ENCODE measurements at places on chromosomes 16 and 17. TPM values are rescaled to one million over a fixed set of nuclear protein-coding genes. Genes with fewer than 3 reads are reported as not detected.

GRCh38 chr17:58577696-58578095 lies 63.3 kb upstream of the MTMR4 start:
- no peaks in the 10 kb centered on the region for H3K36me3 ChIP-seq
- DNase-seq = peak; percentile 49
- no peak overlapping the region for H3K27ac ChIP-seq
- no peaks in the 10 kb centered on the region for H3K27me3 ChIP-seq
- H3K4me1 ChIP-seq = peaks cover 8% of the 10 kb centered on the region

DNA sequence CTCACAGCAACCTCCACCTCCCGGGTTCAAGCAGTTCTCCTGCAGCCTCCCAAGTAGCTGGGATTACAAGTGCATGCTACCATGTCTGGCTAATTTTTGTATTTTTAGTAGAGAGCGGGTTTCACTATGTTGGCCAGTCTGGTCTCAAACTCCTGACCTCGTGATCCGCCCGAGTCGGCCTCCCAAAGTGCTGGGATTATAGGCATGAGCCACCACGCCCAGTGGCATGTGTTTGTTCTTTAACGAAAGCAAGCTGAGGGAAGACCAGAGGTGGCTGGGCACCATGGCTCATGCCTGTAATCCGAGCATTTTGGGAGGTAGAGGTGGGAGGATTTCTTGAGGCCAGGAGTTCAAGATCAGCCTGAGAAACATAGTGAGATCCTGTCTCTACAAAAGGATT lies 18.1 kb downstream of the TNFRSF13B start:
- H3K4me3 ChIP-seq = no peak overlapping the region
- H3K4me1 ChIP-seq = no peaks in the 10 kb centered on the region
- no peak for DNase-seq
- H3K27me3 ChIP-seq = peaks cover 21% of the 10 kb centered on the region
- no peaks in the 10 kb centered on the region for H3K36me3 ChIP-seq

- no peaks in the 10 kb centered on the region for H3K27me3 ChIP-seq
- peak overlapping the region; percentile 71 for H3K4me3 ChIP-seq
- peak overlapping the region; percentile 44 for H3K27ac ChIP-seq
These were observed 28.7 kb downstream of the KIAA0513 start for GRCh38 chr16:85056211-85056748.

GRCh38 chr16:6701096-6701495 lies 631.5 kb upstream of the RBFOX1 start:
- H3K36me3 ChIP-seq = no peaks in the 10 kb centered on the region
- no peak overlapping the region for H3K27ac ChIP-seq
- no peak overlapping the region for H3K4me3 ChIP-seq
- no peak for DNase-seq
- H3K4me1 ChIP-seq = no peaks in the 10 kb centered on the region

- DNase-seq = no peak
- no peak overlapping the region for H3K4me3 ChIP-seq
- peaks cover 15% of the 10 kb centered on the region for H3K4me1 ChIP-seq
- H3K27me3 ChIP-seq = no peaks in the 10 kb centered on the region
- H3K36me3 ChIP-seq = no peaks in the 10 kb centered on the region
These were observed 142.6 kb downstream of the STX8 start for GRCh38 chr17:9432934-9433421.

- no peak overlapping the region for H3K27ac ChIP-seq
- H3K27me3 ChIP-seq = peaks cover 24% of the 10 kb centered on the region
- H3K4me3 ChIP-seq = no peak overlapping the region
- H3K36me3 ChIP-seq = no peaks in the 10 kb centered on the region
- H3K4me1 ChIP-seq = no peaks in the 10 kb centered on the region
These were observed 16.0 kb upstream of the TANC2 start for GRCh38 chr17:62950067-62950466.

- no peak for DNase-seq
- H3K4me1 ChIP-seq = peaks cover 45% of the 10 kb centered on the region
- H3K27ac ChIP-seq = no peak overlapping the region
- H3K27me3 ChIP-seq = no peaks in the 10 kb centered on the region
These were observed 12.2 kb upstream of the UBE2G1 start for GRCh38 chr17:4378626-4379025.

Gene SARM1
- 24.3 TPM for total RNA-seq

Gene CMTM2
- 0.31 TPM for total RNA-seq

Gene CIBAR2
- not detected for total RNA-seq

Gene MMP28
- total RNA-seq = not detected

All from activated T-cell treated with anti-CD3 and anti-CD28 coated beads, Interleukin-2, amount 50 U/mL, for 72 hours (primary cell).